Common myeloid progenitor, CD34-positive (primary cell): ENCODE measurements at places on chromosomes 4 and X.

DNA sequence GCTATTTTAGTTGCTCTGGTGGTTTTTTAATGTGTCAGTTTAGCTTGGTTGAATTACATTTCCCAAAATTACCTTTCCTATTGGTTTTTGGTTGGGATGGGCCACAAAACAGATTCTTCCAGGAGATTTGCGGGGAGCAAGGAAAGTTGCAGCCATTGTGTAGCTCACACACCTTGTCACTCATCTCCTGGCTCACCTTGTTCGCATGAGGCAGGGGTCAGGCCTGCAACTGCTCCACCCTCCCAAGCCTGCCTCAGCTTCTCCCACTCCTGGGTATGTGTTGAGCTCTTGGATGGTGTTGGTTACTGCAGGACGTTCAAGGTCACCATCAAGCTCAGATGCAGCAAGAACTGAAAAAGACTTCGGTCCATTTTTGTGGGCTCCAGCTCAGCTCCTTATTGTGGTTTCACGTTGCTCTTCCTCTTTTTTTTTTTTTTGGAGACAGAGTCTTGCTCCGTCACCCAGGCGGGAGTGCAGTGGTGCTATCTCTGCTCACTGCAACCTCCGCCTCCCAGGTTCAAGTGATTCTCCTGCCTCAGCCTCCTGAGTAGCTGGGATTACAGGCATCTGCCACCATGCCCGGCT is 95.6 kb upstream of the METTL14 start:
- no peak for DNase-seq

GRCh38 chr4:22625311-22625710 is 67.4 kb upstream of the GBA3 start:
- peak; percentile 12 for DNase-seq

DNA sequence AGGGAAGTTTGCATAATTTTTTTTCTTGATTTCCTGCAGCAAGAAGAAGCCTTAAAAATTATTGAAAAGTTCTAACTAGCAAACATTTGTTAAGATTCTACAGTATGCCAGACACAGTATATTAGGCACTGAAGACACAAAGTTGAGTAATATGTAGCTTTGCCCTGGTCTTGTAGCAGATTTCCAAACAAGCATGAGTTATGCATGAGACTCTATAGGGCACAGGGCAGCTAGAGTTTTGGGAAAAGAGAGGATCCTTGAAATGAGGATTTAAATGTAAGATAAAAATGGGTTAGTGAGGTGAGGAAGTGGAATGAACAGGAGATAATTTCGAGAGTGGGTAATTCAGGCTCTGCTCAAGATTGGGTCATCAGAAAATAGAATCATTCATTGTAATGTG is 8.6 kb upstream of the GPRIN3 start:
- DNase-seq, result no peak

- no peak for DNase-seq
Measured at GRCh38 chrX:105618393-105619101, 203.8 kb upstream of the NRK start.

GRCh38 chrX:33725535-33726210 is 406.4 kb downstream of the FAM47A start:
- DNase-seq, result no peak

DNA sequence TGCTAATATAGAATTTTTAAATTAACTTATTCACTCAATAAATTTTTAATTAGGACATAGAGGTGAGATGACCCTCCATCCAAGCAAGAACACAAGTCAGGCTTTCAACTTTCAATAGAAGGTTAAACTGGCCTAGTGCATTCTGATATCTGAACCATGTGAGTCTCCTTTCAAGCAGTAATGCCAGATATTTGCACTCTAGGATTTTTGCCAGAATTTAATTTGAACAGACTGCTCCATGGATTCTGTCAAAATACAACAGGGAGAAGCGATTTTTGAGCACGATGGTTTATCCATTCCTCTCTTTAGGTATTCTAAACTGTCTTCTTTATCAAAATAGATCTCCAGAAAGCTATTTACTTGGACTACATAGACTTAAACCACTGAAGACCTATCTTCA is 72.0 kb upstream of the DCLK2 start:
- no peak for DNase-seq

DNA sequence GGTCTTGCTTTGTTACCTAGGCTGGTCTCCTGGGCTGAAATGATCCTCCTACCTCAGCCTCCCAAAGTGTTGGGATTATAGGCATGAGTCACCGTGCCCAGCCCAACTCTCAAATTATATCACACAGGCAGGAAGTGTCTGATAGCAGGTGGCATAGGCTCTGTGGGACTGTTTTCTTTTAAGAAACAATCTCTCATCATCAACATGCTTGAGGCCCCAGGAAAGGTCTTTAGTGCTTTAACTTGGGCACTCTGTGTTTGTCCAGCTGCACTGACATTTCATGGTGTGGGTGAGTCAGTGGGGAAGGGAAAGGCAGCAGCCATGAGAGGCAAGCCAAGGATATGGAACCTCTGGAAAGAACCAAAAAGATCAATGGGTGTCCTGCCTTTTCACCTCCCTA is 88.1 kb upstream of the TSPAN5 start:
- DNase-seq, result no peak
